ENCODE measurements at places on chromosomes 6 and 20.

GRCh38 chr6:145277358-145278086, 457.8 kb downstream of the EPM2A start:
- DNase-seq, result no peak

DNA sequence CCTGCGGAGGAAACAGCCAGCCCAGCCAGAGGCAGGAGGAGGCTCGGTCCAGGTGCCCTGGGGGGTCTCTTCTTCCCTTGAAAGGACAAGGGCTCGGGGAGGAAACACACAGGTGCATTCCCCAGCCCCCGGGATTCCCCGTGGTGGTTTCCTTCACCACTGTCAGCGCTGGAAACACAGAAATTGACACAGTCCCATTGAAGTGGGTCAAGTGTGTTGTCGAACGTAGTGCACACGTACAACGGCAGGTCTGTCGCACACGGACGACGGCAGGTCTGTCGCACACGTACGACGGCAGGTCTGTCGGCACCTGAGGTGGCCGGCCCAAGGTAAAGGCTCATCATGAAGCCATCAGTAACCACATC, 80.9 kb downstream of the DLL1 start:
- no peak for DNase-seq

- DNase-seq, result no peak
Measured at GRCh38 chr6:53544217-53544469, 758 bp downstream of the GCLC start.

DNA sequence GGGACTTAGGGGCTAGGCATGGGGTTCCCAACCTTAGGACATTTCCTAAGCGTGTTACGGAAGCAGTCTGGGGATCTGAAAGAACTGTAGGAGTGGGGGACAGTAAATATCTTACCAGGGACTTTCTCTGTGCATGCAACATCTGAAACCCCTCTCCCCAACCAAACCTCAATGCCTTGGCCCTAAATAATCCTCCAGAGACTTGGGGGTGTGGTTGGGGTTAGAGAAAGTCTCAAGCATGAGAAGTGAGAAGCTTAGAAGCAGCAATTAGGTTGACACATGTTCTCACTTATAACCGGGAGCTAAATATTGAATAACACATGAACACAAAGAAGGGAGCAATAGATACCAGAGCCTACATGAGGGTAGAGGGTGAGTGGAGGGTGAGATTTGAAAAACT, 74.7 kb downstream of the HTR1E start:
- DNase-seq, result no peak

- no peak for DNase-seq
Measured at GRCh38 chr6:87653074-87653962, 48.7 kb downstream of the AKIRIN2 start.

- no peak for DNase-seq
Measured at GRCh38 chr6:108661430-108661829, 100.7 kb downstream of the FOXO3 start.

DNA sequence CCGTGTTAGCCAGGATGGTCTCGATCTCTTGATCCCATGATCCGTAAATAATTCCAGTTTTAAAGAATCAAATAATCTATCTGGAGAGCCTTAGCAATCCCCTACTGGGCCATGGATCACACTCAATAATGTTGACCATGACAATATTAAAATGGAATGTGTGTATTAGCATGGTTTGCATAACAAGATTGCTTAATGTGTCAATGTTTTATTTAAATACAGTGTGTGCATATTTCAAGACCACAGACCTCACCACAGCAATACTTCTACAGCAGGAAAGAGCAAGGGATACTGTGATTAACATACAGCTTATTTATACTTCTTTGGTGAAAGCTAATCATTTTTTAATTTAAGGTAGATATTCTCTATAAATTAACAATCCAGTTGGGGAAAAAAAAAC, 470.4 kb downstream of the TFAP2B start:
- no peak for DNase-seq

DNA sequence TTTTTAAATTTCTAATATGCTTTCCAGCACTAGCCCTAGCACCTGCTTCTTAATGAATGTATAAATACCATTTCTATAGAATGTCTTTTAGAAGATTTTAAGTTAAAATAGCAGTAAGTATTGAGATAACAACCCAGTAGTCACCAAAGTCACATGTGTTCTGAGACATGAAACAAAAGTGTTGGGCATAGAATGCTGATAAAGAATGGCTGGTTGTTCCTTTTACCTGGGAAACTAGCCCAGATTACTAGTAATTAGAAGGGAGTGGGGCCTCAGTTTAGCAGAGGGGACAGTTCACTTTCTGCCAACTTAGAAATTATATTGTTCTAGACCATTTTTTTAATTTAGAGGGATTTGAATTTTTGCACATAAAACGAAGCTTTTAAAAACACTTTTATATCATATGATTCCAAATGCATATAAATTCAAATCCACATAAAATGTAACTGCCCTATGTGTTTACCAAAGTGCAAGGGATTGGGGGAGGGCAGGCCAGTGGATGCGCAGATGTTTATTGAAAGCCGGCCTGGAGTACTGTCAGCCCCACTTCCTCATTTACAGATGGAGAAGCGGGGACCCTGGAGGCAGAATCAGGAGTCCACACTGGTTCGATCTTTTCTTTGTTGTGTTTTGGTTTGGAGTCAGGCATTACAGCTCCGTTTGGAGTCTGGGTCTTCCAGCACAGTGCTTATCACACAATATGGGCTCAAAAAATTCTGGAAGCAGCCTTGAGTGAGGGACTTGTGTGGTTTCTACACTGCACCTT, 139.8 kb downstream of the ZDHHC14 start:
- no peak for DNase-seq

DNA sequence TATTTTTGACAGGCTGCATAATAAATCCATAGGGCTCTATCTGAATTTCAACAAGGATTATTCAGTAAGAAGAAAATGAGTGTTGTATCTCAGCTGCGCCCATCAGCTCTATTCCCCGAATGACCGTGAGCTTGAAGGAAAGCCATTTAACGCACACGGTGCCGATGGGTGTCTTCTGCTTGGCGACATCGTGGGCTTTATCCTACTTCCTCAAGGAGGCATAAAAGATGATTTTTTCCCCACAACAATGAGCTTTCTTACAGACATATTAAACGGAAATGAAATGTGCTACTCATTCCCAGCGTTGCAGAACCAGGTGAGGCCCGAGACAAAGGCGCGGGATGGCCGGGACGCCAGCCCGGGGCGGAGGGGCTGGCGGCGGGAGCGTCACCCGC, 710 bp downstream of the DYNLT1 start:
- no peak for DNase-seq

- no peak for DNase-seq
Measured at GRCh38 chr6:113585246-113585645, 271.9 kb upstream of the MARCKS start.

DNA sequence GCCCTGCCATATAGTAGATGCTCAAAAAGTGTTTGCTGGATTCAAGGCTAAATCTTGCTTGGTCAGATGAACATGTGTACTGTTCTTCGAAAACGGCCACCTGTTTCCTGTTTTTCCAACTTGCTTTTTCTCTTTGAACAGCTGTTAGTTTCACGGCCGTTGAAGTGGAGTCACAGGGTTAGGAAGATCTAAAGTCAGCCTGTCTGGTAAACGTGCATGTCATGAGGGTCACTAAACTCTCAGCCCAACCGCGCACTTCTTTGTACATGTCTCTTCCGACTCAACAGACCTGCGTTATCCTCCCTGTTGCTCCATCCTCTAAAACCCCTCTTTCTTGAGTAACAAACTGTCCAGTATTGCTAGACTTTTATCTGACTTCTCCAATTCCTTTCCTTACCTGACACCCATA, 93.2 kb upstream of the MAN1A1 start:
- no peak for DNase-seq

Measured in T-helper 1 cell (primary cell).